Stimulated activated CD4-positive, alpha-beta T cell treated with anti-CD3 and anti-CD28 coated beads, Interleukin-4, amount 100 ng/mL, for 4 hours (primary cell): ENCODE measurements at places on chromosomes 16 and 17.

- no peak for DNase-seq
These were observed 25.1 kb downstream of the CACNG4 start for GRCh38 chr17:66989579-66989978.

- DNase-seq: no peak
These were observed 43.5 kb downstream of the ZDHHC7 start for GRCh38 chr16:84967828-84968227.

DNA sequence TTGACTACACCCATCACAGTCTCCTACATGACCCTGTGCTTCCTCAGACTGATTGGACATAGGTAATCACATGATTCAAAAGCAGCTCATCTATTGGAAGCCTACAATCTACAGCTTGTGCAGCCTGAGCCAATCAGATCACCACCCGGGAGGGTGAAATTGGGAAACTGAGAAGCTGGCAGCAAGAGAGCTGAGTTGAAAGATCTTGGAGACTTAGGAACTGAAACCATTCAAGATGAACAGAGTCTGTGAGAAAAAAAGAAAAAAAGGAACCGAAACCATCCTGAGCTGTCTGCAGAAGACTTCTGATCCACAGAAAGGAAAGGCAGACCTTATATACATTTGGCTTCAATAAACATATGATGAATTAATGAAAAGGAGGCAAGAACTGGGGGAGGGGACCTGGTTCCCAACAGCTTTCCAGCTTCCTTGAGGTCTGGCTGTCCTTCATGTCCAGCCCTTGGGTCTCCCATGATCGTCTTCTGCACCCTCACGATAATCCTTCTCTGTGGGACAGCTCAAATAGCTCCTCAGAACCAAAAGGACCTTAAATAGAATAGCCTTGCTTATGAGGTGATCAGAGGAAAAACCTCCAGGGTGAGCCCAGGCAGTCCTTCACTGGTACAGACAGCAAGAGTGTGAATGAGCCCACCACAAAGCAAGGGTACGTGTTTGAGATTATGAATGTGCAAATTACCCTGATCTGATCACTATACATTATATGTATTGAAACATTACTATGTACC lies 32.6 kb downstream of the PLXDC1 start:
- no peak for DNase-seq

DNA sequence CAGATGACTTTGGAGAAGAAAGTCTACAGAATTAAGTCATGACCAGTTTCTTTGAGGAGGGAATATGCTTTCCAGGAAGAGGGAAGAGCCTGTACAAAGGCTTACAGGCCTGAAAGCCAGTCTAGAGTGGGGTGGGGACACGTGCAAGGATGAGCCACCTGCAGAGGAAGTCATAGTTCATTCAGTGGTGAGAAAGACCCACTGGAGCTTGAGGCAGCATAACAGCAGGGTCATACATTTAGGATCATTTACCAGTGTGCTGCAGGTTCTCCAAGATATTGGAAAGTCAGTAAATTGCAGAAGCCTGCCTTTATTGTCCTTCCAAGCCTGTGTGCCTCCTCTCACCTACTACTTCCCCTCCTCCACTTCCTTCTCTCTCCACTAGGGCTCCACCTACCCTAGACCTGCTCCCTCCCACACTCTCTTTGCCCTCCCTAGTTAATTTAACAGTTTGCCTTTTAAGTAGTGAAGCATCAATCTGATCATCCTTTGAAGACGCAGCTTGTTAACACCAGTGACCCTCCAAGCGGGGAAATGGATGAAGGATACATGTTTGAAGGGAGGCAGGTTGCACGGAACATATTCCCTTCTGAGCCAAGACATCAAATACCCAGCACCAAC lies 40.2 kb downstream of the CDRT15 start:
- no peak for DNase-seq

DNA sequence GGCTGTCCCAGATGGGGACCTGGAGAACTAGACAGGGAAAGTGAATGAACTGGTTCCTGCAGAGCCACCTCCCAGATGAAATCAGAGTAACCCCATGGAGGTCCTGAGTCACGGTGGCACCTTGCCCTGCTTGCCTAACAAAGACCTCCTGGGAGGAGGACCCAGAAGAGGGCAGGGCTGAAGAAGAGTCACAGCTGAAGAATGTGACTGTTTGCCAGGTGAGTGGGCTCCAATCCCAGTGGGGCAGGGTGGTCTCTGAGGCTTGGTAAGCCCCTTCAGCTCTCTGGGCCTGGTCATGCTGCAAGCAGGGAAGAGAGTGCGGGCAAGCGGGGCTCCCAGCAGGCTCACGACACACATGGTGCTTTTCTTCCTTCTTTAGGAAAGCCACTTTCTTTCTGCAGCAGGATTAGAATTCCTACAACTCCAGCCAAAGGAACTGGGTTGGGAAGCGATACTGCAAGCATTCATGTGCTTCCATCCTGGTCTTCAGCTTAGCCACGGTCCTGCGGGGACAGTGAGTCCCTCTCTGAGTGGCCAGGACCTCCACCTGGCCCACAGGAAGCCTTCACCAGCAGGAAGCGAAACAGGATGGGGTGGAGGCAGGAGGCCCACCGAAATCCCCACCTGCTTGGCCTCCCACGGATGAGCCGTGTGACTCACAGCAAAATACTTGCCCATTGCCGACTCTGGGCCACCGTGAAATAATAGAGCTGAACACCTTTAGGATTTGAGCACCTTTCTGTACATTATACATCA lies 4.3 kb downstream of the C16orf74 start:
- DNase-seq: no peak

GRCh38 chr17:53626286-53626685 lies 196.4 kb upstream of the KIF2B start:
- no peak for DNase-seq

GRCh38 chr16:86257546-86257945 lies 252.8 kb upstream of the FOXF1 start:
- no peak for DNase-seq

GRCh38 chr17:83182620-83183101 lies 103.3 kb downstream of the METRNL start:
- no peak for DNase-seq

DNA sequence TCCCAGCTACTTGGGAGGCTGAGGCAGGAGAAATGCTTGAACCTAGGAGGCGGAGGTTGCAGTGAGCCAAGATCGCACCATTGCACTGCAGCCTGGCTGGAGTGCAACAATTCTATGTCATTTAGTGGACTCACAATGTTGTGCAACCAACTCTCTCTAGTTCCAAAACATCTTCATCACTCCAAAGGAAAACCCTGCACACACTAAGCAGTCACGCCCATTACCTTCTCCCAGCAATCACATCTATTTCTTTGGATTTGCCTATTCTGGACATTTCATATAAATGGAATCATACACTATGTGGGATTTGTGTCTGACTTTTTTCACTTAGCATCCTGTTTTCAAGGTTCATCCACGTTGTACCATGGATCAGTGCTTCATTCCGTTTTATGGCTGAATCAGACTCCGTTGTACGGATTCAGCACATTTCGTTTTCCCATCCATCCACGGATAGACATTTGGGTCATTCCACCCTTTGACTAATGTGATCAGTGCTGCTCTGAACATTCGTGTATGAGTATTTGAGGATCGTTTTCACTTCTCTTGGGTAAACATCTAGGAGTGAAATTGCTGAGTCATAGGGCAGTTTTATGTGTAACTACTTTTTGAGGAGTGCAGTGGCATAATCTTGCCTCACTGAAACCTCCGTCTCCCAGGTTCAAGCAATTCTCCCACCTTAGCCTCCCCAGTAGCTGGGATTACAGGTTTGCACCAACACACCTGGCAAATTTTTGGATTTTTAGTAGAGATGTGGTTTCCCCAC lies 45.4 kb upstream of the EMP2 start:
- DNase-seq: no peak

DNA sequence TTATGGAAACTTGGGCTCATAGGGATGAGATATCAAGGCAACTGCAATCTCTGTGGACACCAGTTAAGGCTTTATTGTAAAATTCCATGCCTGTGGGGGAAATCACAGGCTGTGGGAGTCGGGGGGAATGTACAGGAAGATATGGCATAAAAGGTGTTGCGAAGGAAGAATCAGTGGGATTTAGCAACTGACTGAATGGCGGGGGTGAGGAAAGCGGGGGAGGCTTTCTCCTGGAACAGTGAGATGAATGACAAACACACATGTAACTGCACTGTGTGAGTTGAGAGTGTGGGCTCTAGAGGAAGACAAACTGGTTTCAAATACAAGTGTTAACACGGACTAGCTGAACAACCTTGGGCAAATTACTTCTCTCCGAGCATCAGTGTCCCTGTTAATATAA lies 143.7 kb downstream of the PRKCB start:
- no peak for DNase-seq

DNA sequence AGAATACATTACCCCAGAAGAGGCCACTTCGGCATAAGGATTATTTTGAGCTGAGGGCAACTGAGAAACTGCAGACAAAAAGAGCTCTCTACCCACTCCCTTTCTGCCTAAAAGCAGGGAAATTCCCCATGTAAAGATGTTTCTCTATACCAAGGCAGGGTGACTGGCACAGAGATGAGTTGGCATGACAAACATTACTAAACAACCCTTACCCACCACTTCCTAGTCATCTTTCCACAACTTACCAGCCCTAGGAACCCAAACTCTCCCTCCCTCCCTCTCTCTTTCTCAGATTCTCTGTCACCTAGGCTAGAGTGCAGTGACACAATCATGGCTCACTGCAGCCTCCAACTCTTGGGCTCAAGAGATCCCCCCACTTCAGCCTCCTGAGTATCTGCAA lies 68.6 kb downstream of the EMP2 start:
- no peak for DNase-seq

GRCh38 chr17:80363120-80363515 lies 51.8 kb upstream of the ENDOV start:
- no peak for DNase-seq

- no peak for DNase-seq
These were observed 273.5 kb upstream of the IRX5 start for GRCh38 chr16:54657058-54657708.

DNA sequence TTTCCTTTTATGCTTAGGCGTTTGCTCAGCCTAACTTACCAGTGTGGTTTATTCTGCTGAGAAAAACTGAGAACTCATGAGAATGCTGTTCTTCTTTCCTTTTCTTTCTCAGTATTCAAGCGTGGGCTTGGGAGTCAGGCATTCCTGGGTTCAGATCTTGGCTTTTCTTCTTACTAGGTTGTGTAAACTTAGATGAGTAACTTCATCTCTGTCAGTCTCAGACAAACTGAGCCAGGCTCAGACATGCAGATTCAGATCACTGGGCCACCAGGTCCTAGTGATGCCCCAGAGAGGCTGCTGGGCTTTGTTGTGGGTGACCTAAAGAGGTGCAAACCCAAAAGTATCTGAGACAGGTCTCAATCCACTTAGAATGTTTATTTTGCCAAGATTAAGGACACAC lies 95.8 kb upstream of the MPHOSPH6 start:
- DNase-seq: no peak

DNA sequence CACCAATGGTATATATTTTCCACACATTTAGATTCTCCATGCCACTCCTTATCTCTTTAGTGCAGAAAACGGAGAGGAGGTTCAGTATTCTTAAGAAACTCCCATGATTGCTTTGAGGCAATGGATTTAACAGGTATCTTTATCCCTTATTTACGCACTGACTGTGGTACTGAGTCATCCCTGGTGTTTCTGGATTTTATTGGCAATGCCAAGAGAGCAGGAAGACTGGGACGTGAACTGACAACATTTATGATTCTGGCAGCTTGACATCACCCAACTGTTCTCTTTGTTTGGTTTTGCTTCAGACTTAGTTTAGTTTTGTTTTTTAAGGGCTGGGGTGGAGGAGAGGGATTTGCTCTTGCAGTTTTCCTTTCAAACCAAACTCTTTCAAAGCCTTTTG lies 131.4 kb downstream of the WWOX start:
- no peak for DNase-seq

DNA sequence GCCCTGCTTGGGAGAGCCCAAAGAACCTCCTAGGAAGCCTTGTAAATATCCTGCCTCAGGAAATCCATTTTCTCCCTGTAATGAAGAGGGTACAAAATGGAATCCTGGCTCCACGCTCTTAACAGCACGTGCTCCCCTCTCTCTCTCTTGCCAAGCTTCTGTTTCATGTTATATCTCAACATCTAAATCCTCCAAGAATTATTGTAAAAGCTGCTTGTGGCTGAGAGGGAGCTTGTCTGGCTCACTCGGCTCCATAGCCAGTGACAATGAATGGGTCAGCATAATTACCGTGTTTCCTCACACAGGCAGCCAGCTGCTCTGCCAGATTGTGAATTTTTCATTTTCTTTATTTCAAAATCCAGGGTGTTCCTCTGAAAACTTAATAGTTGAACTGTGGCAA lies 317.8 kb downstream of the RBFOX1 start:
- DNase-seq: no peak

GRCh38 chr17:17119106-17119505 lies 76.8 kb downstream of the MPRIP start:
- no peak for DNase-seq

GRCh38 chr17:49635121-49635520 lies 42.8 kb downstream of the SPOP start:
- DNase-seq: no peak

DNA sequence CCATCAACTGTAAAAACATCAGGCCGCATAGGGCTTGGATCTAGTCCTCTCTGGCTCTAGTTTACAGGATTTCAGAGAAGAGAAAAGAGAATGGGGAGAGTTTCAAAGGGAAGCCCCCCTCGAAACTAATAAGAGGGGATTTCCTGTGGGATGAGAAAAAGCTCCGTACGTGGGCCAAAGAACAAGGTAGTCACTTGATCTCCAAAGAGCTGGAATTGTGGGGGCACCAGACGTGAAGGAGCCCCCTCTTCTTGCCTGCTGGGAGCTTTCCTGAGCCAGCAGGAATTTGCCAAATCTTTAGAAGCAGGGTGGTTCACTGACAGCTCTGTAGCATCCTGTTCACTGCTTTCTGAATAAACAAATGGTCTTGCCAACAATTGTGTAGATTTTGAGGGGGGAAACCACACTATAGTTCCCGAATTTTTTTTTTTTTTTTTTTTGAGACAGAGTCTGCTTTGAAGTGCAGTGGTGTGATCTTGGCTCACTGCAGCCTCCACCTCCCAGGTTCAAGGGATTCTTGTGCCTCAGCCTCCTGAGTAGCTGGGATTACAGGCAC lies 7.0 kb upstream of the TMIGD1 start:
- no peak for DNase-seq

- no peak for DNase-seq
These were observed at the start of gene SSTR5 for GRCh38 chr16:1072526-1073261. SSTR5 (plus strand) TSS chr16:1072747; CDS start chr16:1078869, 6,122 bp downstream.

DNA sequence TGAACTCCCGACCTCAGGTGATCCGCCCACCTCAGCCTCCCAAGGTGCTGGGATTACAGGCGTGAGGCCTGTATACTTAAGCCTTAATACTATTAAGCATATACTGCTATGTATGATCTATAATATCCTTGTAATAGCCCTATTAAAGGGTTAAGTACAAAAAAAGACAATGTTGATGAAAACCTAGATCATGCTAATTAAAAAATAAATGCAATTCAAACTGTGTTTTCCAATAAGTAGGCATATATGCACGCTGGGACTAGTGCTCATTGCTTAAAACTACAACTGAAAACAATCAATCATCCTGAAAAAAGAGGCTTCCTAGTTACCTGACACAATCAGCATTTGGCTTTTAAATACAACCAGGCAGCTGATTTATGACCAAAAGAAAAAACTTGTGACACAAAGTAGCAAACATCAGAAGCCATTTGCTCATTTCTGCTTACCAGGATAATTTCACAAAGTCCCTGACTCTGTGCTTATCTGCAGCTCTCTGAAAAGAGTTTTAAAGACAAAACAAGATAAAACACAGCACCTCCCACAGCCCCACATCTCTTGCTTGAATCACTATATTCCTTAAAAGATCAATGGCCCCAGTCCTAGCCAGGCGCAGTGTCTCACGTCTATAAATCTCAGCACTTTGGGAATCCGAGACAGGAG lies 11.1 kb downstream of the ZNF385C start:
- DNase-seq: no peak
